ENCODE measurements at places on chromosomes 13 and 19.
A peak's percentile ranks its signal among the peaks of the same experiment; 100 is the strongest.

- DNase-seq: no peak
Observed at GRCh38 chr19:11626252-11626651, 29.0 kb downstream of the ZNF627 start.

- DNase-seq: no peak
Observed at GRCh38 chr13:31965361-31966066, 66.1 kb upstream of the FRY start.

DNA sequence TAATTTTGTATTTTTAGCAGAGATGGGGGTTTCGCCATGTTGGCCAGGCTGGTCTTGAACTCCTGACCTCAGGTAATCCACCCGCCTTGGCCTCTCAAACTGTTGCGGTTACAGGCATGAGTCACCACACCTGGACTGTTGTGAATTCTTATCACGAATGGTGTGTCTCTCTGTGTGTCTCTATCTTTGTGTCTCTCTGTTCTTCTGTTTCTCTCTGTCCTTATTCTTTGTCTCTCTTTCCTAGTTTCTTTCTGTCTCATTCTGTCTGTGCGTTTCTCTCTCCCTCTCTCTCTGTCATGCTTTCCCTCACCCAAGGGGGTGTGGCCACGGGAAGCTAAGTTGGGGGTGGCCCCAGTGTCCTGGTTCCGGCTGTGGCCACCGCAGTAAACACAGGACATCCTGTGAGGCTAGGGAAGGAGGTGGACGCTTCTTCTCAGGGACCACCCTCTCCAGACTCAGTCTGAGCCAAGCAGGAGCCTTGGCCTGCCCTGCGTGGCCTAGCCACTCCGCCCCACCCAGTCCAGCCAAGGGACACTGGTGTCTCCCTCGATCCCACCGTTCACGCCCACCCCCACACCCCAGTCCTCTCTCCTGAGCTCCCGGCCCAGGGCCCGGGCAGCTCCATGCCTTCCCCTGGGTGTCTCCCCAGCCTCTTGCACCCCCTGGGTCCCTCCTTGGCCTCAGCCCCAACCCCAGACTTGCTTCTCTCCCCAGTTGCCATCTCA lies 3.9 kb upstream of the PRX start:
- DNase-seq: no peak

DNA sequence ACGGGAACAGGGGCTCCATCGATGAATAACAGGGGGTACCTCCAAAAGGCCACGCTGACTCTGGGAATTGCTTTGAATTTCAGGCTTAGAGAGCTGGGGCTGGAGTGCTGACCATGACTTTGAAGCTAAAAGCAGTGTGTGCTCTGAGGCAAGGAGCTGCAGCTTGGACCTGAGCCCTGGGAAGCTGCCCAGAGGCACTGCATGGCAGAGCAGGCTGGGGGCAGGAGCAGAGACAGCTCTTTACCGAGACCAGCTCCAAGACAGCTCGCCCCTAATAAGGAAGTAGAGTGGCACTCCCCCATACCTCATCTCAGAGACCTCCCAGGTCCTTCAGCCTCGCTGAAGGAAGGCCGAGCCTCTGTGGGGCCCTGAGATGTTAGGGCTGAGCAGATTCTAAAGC lies 200.2 kb downstream of the COL4A1 start:
- no peak for DNase-seq

GRCh38 chr19:573519-573825 lies 1.1 kb downstream of the BSG start:
- DNase-seq: no peak

- peak; percentile 86 for DNase-seq
Observed at GRCh38 chr19:38684078-38684861, 36.8 kb downstream of the ACTN4 start.

- DNase-seq: no peak
Observed at GRCh38 chr19:18778076-18778389, 13.1 kb downstream of the COMP start.

DNA sequence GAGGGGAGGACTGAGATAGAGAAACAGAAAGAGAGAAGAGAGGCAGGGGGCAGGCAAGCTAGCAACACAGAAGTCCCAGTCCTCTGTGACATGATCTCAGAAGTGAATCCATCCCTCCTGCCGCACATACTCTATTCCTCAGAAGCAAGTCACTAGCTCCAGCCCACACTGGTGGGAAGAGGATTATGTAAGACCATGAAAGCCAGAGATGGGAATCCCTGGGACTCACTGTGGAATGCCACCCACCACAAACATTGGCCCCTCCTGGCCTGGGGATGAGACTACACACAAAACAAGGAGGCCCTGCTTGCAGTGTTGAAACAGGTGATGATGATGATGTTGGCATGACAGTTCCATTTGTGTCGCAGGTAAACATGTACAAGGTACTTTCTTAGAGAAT lies 419.9 kb downstream of the IRS2 start:
- no peak for DNase-seq
